Cardiac muscle cell (in vitro differentiated cells and primary cell): ENCODE measurements at places on chromosomes 12 and 14.

DNA sequence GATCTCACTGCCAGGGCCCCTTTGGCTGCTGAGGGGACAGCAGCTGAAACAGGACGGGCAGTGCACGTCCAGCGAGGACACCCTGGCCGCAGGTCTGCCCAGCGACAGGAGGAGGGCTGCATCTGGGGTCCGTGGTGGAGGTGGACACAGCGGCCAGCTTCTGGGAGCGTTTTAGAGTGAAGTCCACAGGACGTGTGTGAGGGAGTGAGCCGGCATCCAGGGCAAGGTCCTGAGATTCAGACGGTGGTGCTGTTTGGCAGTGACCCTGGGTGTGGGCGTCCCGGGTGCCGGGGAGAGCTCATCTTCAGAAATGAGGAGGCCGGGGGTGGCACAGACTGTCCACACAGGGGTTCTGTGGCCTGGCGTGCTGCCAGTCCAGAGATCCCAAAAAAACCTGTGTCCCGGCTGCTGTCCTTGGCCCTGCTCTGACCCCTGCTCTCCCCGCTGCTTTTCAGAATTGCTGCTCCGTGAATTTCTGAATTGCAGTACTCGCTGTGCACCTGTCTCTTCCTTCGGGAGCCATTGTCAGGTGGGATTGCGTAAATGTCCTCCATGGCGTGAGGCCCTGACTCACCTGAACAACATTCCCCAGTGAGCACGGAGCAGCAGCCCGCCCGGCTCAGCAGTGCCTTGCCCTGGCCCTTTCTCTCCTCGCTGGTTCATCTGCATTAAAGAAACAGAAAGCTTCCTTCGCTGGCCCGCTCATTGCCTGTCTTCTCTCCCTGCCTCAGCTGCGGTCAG lies 183.5 kb upstream of the C14orf180 start:
- DNase-seq: no peak
- H3K36me3 ChIP-seq: no peaks in the 10 kb centered on the region
- no peak overlapping the region for H3K27ac ChIP-seq
- H3K4me3 ChIP-seq: no peak overlapping the region

- no peaks in the 10 kb centered on the region for H3K27me3 ChIP-seq
- no peaks in the 10 kb centered on the region for H3K4me1 ChIP-seq
- H3K36me3 ChIP-seq: no peaks in the 10 kb centered on the region
- H3K27ac ChIP-seq: no peak overlapping the region
- H3K4me3 ChIP-seq: no peak overlapping the region
Measured at GRCh38 chr12:113381220-113381619, 22.5 kb downstream of the SDS start.

DNA sequence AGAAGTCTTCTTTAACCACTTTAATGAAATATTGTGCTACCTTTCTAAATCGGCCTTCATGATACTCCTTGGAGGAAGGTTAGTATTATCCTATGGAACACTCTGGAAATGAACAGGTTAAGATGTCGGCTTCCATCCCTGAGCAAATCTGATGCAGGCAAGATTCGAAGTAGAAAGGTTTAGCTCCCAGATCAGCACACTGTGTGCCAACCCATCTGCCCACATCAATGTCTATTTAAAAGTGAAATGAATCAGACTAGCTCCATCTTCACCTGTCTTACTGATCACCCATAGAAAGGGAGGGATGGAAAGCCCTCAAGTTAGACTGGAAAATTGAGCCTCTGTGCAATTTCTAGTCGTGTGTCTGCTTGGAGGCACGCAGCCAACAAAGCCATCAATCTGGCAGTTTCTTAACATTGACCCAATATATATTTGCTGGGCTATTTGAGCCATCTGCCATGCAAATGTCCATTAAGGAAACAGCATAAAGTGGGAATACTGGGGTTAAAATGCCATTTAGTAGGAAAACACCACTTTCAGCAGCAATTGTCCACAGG lies 506.1 kb downstream of the RMST start:
- no peaks in the 10 kb centered on the region for H3K4me1 ChIP-seq
- H3K27me3 ChIP-seq: no peaks in the 10 kb centered on the region
- H3K36me3 ChIP-seq: no peaks in the 10 kb centered on the region
- H3K4me3 ChIP-seq: no peak overlapping the region
- no peak overlapping the region for H3K27ac ChIP-seq

GRCh38 chr12:112894128-112894527 lies 12.6 kb upstream of the OAS1 start:
- no peaks in the 10 kb centered on the region for H3K27me3 ChIP-seq
- H3K4me1 ChIP-seq: no peaks in the 10 kb centered on the region
- no peaks in the 10 kb centered on the region for H3K36me3 ChIP-seq

GRCh38 chr14:94686511-94687160 lies 74.4 kb downstream of the SERPINA3 start:
- H3K36me3 ChIP-seq: no peaks in the 10 kb centered on the region
- no peak for DNase-seq
- H3K4me3 ChIP-seq: no peak overlapping the region
- peaks cover 20% of the 10 kb centered on the region for H3K27me3 ChIP-seq
- H3K27ac ChIP-seq: no peak overlapping the region

- no peak overlapping the region for H3K27ac ChIP-seq
- no peaks in the 10 kb centered on the region for H3K36me3 ChIP-seq
- no peak for DNase-seq
- H3K4me3 ChIP-seq: no peak overlapping the region
Measured at GRCh38 chr14:79602045-79602444, 609.3 kb downstream of the DIO2 start.
